ENCODE measurements at places on chromosomes 7 and 10.

- DNase-seq = no peak
Measured at GRCh38 chr7:44615149-44615611, 8.8 kb downstream of the OGDH start.

DNA sequence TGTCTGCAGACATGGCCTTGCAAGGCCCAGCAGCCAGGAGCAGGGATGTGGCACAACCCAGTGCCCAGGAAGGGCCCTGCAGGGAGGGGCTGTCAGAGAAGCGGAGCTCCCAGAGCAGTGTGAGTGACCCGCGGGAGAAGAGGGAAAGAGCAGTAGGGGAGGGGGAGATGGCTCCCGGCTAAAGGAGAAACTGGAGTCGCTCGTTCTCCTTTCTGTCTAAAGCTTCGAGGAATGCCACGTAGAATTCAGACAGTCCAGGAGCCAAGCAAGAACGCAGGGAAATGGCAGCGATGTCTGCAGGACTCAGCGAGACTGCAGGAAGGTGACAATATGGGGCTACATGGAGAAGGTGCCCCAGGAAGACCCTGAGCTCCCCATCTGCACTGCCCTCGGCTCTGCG lies 22.4 kb upstream of the HABP2 start:
- no peak for DNase-seq

DNA sequence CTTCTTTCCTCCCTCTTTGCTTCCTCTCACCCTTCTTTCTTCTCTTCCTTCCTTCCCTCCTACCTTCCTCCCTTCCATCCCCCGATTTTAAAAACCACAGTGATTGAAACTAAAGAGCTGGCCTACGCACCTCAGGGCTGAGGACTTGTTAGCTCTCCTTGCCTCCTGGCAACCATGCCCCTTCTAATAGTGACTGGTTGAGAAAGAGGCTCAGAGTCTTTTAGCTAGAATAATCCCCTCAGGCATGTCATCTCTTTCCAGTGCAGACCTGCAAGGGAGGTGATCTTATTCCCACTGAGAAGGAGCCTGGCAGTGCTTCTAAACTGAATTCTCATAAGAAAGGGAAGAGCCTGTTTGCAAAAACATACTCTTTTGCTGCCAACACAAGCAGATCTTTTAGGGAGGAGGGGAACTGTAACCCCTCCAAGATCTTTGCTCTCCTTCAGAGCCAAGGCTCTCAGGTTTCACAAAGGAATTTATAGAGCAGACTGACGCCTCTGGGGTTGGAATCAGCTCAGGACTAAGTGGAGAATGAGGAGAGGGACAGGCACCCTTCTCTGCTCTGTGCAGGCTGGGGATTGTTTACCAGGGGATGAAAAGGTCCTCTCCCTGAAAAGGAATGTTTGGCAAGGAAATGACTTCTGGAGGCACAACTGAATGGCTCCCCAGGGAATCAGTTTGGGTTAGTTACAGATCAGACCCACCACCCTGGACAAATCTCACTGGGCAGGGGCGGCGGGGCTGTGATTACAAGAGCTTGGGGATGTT lies 9.4 kb upstream of the ANKRD1 start:
- DNase-seq = no peak

- DNase-seq = no peak
Measured at GRCh38 chr7:47905076-47905920, 43.0 kb downstream of the PKD1L1 start.

DNA sequence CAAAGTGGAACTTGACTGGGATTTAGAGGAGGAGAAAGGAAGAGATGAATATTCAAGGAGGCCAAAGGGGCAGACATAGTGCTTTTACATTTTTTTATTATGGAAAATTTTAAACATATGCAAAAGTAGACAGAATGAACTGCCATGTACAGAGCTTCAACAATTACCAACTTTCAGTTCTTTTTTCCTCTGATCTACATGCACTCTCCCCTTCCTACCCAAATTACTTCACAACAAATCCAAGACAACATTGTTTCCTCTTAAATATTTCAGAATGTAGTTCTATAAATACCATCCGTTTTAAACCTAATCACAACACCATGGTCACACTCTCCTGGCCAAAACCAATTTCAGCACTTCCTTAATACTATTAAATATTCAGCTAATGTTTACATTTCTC lies 83.5 kb upstream of the FZD1 start:
- no peak for DNase-seq

DNA sequence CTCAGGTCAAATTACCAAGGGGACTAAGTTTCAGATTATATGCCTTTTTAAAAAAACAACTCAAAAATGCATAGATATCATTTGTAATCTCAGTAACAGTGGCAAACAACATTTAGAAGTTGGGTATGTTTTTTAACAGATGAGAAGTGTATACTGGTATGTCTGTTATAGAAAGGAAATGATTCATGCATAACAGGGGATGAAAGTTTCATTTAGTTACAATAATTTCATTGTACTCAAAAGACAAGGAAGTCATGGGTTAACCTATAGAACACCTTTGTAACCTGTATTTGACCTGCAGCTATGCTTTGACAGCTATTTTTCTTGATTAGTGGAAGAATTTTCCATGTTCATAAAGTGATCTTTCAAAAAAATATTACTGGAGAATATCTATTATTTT lies 35.4 kb upstream of the FAM133B start:
- no peak for DNase-seq

DNA sequence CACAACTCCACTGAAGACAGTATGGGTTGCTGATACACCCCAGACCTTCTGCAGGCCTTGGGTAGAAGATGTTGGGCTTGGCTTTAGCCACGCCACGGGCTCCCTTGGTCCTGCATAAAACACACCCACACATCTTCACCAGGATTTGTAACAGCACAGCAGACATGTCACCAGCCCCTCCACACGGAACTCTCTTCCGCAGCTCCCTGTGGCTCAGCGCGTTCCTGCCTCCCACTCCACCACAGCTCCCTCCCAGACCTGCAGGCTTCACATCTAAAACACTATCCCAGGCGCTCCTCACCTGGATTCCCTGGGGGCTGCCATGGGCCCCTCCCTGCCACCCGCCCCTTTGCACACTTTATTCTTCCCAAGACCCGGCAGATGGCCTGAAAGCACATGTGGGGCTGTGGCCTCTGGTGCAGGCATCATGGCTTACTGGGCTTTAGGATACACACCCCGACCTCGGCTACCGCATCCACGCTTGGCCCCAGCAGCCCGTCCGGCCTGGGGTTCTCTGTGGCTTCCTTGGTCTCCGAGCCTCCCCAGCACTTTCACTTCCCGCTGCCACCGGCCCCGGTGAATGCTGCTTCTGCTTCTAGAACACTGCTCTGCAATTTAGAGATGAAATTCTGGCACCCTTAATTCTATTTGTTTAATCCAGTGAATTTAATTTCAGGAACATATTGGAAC lies 432.9 kb downstream of the DNAJB6 start:
- DNase-seq = no peak

- no peak for DNase-seq
Measured at GRCh38 chr10:59678884-59679301, 30.8 kb downstream of the SLC16A9 start.

DNA sequence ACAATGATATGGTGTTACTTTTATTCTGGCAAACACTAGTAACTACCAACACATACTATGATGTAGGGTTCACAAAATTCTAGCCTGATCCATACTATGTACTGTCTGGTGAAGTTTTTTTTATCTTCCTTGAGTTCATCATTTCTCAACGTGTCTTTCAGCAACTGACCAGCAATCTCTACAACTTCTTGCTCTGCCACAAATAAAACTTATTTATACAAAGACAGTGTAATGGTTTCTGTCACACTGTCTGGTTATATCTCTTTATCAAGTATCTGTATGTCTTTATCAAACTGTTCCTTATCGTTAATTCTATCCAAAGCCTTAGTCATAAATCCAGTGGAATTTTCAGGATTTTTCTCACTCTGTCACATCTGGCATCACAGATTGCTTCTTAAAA lies 69.7 kb downstream of the CUL2 start:
- no peak for DNase-seq

GRCh38 chr7:107694386-107694785 lies 33.8 kb downstream of the SLC26A4 start:
- no peak for DNase-seq

- no peak for DNase-seq
Measured at GRCh38 chr7:121874298-121874697, 1.3 kb downstream of the PTPRZ1 start.

DNA sequence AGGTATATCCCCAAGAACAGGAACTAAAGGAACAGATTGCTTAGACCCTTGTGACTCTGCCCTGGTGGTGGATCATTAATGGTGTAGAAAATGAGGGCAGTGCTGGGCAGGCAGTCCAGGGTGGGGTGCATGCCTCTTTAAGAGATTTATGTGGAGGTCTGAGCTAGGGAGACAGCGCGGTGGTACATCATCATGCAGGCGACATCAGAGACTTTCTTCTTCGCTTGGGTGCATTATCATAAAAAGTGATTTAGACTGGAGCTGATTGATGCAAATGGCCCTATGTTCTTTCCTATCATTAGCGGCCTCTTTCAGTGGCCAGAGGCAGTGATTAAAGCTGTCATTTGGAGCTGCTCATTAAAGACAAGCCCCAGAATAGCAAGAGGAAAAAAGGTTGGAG lies 519.1 kb upstream of the GALNT17 start:
- no peak for DNase-seq

- DNase-seq = peak; percentile 71
Measured at GRCh38 chr10:77801474-77802161, 124.9 kb downstream of the DLG5 start.

DNA sequence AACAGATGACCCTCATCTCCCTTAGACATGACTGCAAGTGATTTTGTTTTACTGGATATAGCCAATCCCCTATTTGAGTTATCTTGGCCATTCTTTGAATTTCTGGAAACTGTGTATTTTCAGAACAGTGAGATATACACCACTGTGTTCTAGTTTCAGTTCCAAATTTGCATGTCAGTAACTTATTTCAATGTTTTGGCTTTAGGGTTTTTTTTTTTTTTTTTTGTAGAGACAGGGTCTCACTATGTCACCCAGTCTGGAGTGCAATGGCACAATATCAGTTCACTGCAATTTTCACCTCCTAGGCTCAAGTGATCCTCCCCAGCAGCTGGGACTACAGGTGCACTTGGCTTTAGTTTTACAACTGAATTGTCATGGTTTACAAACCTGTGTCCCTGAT lies 67.2 kb downstream of the ATAD1 start:
- DNase-seq = no peak

GRCh38 chr7:148380596-148381419 lies 209.8 kb upstream of the C7orf33 start:
- no peak for DNase-seq

DNA sequence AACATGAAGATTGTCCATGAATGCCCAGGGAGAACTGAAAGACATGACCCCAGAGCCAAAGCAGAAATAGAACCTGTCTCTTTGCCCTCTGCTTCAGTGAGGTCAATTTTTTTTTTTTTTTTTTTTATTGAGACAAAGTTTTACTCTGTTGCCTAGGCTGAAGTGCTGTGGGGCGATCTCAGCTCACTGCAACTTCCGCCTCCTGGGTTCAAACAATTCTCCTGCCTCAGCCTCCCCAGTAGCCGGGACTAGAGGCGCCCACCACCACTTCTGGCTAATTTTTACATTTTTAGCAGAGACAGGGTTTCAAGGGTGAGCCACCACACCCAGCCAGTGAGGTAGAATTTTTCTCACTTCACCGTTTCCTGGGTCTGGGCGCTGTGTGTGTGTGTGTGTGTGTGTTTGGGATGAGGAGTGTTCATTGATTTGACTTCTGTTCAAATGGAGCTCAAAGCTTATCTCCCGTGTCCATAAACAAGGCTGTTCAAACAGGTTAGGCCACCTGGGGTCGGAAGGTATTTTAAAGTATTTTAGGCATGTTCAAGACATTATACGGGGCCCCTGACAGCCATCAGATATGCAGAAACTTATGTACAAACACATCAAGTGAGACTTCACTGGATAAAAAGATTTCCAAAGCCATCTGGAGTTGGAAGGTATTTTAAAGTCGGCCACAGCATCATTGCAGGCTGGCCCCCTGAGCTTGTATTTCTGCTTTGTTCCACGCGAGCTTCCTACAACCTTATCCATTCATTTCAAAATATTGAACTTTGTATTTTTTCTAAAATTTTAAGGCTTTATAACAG lies 93.8 kb downstream of the MAP3K8 start:
- no peak for DNase-seq

DNA sequence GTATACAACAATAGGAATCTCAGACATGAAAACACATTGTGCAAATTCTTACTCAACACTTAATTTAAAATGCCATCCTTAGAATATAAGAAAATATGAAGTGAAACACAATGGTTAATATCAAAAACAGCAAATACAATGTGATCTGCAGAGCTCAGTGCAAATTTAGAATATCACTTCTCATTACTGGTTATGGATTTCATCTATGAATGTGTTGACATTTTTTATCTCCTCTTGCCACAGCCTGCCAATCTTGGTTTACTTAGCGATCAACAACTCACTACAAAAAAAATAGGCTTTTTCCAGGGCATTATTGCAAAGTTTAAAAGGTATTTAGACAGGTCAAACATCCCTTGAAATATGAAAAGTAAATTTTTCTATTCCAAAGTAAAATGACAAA lies 25.0 kb upstream of the RNF148 start:
- DNase-seq = no peak

- DNase-seq = no peak
Measured at GRCh38 chr10:126122881-126123280, 226.5 kb downstream of the FANK1 start.

GRCh38 chr7:46549347-46549746 lies 628.3 kb upstream of the IGFBP3 start:
- DNase-seq = no peak

- no peak for DNase-seq
Measured at GRCh38 chr10:132748545-132749370, 37.2 kb downstream of the NKX6-2 start.

DNA sequence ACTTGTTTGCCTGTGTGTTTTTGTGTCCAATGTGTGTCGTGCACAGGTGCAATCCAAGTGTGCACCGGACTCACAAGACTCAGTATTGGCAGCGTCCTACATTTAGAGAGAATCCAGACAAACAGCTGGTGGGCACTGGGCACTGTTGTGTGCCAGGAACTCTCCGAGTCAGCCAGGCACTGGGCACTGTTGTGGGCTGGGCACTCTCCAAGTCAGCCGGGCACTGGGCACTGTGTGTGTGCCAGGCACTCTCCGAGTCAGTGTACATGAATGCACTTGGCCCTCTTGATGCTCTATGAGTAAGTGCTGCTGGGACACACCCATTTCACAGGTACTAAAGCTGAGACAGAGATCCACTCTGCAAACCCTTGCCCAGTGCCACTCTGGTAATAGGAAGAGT lies 303.5 kb downstream of the PTPRN2 start:
- DNase-seq = no peak

DNA sequence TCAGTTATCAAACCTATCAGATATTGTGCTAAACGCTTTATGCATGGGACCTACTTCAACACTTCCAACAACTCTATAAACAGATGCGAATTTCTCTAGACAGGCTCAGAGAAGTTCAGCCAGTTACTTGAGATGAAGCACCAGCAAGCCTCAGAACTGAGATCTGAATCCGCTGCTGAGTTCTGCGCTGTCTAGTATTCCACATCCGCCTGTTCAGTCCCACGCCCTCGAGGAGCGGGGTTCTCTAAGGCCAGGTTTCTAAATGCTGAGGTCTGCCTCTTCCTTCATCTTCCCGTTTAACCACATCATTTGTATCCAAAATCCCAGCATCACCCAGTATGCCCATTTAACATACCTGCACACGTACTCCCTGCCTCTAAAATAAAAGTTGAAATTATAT lies 297.8 kb upstream of the ZNF32 start:
- no peak for DNase-seq

All from stimulated activated CD8-positive, alpha-beta memory T cell treated with anti-CD3 and anti-CD28 coated beads, Interleukin-15, amount 100 ng/mL, for 48 hours (primary cell).